ENCODE measurements at places on chromosomes 2 and 18. TPM values are rescaled to one million over a fixed set of nuclear protein-coding genes. Genes with fewer than 3 reads are reported as not detected.

The UGT1A3 gene
- total RNA-seq: not detected

The SKOR2 gene
- not detected for total RNA-seq

GRCh38 chr2:62050456-62051045 is 145.1 kb downstream of the COMMD1 start:
- DNase-seq: no peak

DNA sequence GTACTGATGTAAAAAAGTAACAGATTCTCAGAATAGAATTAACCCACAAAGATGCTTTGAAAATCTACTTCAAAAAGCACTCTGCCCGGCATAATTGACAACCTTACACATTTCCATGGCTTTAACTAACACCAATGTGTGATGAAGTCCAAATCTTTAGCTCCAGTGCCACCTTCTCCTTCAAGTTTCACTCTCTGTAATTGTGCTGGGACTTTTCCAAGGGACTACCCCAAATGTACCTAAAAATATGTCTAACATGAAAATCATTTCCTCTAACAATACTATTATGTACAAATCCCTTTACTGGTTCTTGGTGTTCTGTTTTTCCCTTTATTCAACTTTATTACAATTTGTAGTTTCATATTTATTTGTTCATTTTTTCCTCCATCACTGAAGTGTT is 20.6 kb upstream of the UBE2E3 start:
- DNase-seq: no peak

- no peak for DNase-seq
Observed at GRCh38 chr2:126085011-126085795, 570.8 kb upstream of the GYPC start.

GRCh38 chr2:80326214-80326613 is 21.7 kb upstream of the LRRTM1 start:
- DNase-seq: peak; percentile 4

DNA sequence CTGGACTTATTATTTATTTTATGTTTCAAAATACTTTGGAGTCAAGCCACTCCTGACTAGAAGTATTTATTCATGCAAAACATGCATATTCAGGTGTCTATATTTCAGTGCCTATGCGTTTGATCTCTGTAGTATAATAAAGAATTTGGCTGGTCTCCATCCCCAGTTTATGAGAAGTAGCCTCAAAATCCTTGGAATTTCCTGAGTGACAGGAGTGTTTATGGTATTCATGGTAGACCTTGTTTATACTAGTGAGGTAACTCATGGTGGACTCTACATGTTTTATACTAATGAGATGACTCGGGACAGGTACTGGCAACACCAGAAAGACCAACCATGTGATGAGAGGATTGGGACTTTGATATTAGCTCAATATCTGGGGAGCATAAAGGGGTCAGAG is 43.9 kb upstream of the CSRNP3 start:
- DNase-seq: no peak

DNA sequence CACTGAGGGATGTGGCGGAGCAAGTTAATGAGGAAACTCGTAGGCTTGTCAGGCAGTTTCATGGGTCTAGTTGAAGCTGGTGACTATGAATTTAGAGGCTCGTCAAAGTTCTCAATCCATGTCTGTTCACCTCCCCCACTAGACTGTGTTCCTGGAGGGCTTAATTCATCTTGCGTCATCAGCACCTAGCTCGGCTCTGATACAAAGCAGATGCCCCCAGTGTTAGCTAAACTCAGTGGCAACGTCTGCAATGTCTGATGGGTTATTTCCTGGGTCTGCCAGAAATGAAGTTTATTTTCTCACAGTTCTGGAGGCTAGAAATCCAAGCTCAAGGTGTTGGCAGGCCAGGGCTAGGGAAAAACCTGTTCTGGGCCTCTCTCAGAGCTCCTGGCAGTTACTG is 140.6 kb downstream of the PID1 start:
- DNase-seq: no peak

Measured in MG63 (cell line).